ENCODE measurements at places on chromosomes 16 and 17.

- DNase-seq, result no peak
Observed at GRCh38 chr16:47511882-47512281, 50.8 kb downstream of the PHKB start.

- DNase-seq, result no peak
Observed at GRCh38 chr16:79605999-79606398, 5.5 kb upstream of the MAF start.

- no peak for DNase-seq
Observed at GRCh38 chr16:82992786-82993185, 366.0 kb downstream of the CDH13 start.

DNA sequence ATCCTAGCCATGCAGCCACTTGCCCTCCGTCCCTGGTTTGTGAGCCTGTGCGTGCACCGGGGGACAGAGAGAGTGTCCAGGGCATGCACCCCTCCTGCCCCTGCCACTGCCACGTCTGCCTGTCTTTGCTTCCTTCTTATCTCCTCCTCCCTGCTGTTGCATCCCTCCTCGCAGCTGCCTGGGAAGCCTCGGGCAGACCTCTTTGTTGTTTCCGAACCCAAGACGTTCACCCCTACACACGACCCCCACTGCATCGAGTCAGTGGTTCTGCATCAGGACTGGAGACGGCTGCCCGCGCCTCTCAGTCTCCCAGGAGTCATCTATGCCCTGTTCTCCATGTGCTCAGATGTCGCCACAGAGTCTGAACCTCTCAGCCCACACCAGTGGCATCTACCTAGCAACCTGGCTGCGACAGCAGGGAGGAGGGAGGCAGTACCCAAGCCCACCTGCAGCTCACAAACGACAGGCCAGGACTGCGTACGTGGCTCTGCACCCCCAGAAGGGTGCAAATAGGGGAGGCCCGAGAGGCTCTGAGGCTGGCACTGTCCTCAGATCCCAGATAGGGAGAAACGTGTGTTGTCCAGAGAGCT, 5.2 kb downstream of the TIMP2 start:
- no peak for DNase-seq

DNA sequence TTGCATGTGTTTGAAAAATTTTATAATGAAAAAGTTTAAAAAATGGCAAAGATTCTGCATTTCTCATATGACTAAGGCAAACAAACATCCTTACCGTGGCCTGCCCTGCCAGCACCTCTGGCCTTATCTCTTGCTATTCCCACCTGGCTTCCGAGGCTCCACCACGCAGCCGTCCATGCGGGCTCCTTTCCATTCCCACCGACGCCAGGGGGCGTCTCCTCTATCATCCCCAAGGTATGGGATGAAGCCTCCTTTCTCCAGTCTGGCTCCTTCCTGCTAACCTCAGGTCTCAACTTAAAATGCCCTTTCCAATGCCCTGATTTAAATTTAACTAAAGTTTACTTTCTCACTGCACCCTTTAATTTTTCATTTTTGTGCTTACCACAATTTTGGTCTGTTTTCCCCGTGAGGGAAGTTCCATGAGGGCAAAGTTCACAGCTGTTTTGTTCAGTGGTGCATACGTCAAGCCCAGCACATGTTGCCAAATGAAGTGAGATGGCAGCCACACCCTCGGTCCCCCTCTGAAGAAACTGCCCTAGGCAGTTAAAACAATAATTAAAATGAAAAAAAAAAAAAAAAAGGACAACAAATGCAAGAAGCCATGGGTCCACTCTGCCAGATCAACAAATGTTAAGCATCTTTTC, 13.3 kb upstream of the SDK2 start:
- no peak for DNase-seq

DNA sequence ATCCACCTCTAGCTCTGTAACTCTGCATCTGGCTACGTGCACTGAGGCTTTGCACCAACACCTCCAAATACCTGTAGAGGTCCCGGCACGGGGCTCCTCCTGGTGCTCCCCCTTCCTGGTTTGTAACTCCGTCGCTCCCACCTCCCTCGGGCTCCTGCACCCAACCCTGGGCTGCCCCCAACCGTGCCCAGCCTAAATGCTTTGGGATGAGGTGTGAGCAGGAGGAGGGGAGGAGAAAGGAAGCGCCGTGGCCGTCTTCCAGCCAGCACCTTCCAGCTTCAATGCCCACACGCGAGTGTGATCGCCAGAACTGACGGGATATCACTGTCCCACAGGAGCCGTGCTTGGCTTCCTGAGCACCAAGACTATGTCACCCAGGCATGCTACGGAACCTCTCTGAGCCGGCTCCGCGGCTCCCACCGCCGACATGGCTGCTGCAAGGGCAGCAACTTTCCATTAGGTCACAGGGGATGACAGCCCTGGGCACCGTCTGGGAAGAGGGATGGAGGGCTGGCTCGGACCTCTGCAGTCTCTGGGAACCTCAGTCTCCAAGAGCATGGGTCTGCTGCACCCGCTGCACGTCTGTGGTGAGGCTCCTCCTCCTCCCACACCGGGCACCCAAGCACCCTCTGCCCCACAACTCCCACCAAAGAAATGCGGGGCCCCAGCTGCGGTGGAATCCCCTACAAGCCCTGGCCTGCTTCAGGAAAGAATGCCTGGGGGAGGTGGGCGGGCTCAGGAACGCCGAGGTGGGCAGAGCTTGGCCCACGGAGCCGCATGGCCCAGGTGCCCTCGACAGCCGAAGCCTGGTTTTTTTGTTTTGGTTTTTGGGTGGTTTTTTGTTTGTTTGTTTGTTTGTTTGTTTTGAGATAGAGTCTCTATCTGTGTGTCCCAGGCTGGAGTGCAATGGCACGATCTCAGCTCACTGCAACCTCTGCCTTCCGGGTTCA, 6.4 kb upstream of the SLC38A10 start:
- DNase-seq, result no peak

GRCh38 chr17:68972119-68972704, 17.0 kb upstream of the ABCA8 start:
- DNase-seq, result no peak

- no peak for DNase-seq
Observed at GRCh38 chr17:61470530-61471136, 18.4 kb downstream of the TBX4 start.

DNA sequence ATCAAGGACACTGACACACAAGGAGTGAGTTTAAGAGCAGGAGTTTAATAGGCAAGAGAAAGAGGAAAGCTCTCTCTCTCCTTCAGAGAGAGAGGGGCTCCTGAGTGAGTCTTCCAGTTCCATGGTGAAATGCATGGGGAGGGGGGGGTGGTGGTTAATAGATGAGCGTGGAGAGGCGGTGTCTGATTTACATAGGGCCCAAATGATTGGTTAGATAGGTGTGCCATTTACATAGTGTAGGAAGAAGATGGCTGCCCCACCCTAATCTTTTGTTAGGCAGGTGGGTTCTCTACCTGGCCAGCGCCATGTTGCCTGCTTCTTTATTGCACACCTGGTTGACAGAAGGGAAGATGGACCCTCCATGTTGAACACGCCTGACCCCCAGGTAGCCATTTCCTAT, 250.0 kb upstream of the CACNG5 start:
- no peak for DNase-seq

DNA sequence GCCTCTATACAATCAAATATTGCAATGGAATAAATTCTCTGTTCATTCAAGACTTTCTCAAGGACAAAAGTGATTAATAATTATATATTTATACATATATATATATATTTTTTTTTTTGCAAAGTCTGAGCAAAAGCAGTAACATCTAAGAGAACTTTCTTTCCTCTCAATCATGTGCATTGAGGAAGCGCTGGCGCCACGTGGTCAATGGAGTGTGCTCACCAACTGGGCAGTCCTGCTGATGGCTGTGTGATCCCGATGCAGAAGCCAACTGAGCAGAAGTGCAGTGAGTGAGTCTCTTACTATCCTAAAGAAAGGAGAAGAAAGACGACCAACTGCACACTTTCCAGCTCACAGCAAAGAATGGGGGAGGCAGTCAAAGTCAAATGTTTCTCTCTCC, 37.2 kb upstream of the ULK2 start:
- no peak for DNase-seq

GRCh38 chr17:17897442-17897841, 60.7 kb upstream of the SREBF1 start:
- no peak for DNase-seq

- no peak for DNase-seq
Observed at GRCh38 chr16:56956756-56957155, 5.0 kb upstream of the CETP start.
